Renal pelvis (tissue), 12 donors: ENCODE measurements at places on chromosomes 11 and 22. TPM values are rescaled to one million over a fixed set of nuclear protein-coding genes. Genes with fewer than 3 reads are reported as not detected.

DNA sequence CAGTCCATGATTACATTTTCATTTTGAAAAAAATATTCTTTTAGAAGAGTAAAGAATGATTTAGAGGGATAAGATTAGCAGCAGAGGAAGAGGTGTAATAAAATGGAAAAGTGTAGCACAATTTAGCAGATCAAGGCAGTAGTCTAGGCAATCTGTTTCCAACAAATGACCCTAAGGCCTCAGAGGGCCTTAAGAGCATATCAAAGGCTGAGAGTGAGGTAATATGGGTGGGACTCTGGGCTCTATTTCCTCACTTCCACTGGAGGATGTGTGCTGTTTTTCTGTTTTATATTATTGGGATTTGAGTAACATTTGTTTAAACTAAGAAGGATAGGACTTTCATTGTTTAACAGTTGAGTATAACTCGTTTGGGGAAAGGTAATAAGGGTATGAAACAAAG lies 28.8 kb downstream of the CCDC81 start:
- no peak for DNase-seq

GRCh38 chr11:131504199-131504949 lies 134.0 kb downstream of the NTM start:
- DNase-seq: peak; percentile 43

Gene OR51E2
- polyA plus RNA-seq: 0.84 TPM

GRCh38 chr11:11534981-11535380 lies 86.8 kb downstream of the GALNT18 start:
- DNase-seq: no peak

Gene ANO3
- 4.7 TPM for polyA plus RNA-seq
